ENCODE measurements at places on chromosomes 2 and 18.

DNA sequence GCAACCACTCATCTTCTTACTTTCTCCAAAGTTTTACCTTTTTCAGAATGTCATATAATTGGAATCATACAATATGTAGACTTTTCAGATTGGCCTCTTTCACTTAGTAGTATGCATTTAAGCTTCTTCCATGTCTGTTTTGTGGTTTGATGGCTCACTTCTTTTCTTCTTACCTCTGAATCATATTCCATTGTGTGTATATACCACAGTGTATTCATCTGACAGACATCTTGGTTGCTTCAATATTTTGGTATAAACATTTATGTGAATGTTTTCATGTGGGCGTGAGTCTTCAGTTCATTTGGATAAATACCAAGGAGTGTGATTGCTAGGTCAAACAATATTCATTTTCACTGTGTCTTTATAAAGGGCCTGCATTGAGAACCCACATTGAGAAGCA lies 136.1 kb upstream of the NOSTRIN start:
- no peak for DNase-seq

DNA sequence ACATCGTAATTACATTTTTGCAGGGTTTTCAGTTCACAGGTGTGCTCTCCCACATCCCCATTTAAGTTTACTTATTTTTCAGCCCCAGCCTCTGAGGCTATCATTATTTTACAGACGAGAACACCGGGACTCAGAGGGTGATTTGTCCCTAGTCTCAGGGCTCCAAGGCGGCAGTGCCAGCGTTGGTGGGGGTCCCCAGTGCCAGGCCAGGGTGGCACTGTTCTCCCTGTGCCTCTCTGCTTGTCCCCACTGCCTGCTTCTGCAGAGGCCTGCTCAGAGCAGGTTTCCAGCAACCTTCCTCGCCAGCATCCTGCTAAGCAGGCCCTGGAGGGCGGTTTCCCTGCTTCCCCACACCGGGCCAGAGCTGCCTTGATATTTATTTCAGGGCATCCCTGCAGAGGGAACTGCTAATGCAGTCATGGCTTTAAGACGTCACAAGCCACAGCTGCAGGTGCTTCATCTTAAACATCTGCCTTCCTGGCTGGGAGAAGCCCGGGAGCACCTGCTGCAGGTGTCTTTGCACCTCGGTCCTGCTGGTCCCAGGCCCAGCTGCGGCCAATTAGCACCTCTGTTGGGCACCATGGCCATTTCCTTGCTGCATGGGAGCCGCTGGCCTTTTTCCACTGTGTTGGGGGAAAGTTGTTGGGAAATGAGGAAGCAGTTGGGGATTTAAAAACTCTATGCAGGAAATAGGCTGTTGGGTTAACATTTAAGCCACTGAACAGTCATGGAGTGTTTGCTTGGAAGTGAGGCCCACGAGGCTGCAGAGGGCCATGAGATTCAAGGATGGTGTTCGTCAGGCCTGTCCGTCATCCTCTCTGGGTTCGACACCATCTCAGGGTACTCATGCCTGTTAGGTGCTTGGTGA lies 22.8 kb downstream of the HPCAL1 start:
- no peak for DNase-seq

DNA sequence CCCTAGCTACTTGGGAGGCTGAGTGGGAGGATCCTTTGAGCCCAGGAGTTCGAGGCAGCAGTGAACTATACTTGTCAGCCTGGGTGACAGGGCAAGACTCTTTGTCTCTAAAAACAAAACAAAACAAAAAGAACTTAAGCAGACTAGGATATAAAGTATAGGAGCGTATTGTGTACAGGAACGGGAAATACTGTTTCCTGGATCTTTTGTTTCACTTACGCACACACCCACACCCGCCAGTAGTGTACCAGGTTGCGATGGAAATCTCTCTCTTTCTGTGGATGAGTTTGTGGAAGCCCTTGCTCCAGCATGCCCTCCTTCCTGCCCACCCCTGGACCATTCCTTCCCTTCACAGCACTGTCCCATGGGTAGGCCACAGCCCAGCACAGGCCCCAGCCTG lies 136.3 kb downstream of the RPIA start:
- no peak for DNase-seq

GRCh38 chr2:42622943-42623676 lies 54.7 kb downstream of the MTA3 start:
- no peak for DNase-seq

GRCh38 chr2:225040856-225041206 lies 1.4 kb downstream of the DOCK10 start:
- DNase-seq, result no peak

GRCh38 chr18:24189007-24189528 lies 50.2 kb downstream of the CABYR start:
- DNase-seq, result no peak

DNA sequence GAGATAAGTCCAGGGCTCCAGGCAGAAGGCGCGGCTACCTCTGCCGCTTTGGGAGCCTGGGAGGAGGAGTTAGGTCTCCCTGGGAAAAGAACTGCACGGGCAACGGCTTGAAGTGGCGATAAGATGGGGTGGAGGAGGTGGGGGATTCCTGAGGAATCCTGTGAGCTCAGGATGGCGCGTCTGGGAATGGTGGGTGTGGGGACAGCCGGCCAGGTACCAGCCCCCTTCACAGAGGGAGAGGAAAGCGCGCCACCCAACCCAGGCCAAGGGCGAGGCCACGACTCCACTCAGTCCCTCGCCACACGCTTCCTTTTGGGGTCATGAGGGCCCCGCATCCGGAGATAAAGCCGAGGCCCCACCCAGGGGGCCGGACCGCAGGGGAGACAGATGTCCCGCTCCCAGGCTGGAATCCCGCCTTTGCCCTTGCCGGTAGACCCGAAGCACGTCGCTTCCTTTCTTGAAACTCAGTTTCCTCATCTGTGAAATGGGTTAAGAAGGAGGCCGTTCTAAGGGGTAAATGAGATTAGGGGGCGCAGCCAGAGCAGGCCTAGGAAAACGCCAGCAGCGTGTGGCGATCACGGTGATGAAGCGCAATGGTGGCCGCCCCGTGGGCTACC lies 1.7 kb upstream of the CTDSP1 start:
- DNase-seq, result peak; percentile 69

DNA sequence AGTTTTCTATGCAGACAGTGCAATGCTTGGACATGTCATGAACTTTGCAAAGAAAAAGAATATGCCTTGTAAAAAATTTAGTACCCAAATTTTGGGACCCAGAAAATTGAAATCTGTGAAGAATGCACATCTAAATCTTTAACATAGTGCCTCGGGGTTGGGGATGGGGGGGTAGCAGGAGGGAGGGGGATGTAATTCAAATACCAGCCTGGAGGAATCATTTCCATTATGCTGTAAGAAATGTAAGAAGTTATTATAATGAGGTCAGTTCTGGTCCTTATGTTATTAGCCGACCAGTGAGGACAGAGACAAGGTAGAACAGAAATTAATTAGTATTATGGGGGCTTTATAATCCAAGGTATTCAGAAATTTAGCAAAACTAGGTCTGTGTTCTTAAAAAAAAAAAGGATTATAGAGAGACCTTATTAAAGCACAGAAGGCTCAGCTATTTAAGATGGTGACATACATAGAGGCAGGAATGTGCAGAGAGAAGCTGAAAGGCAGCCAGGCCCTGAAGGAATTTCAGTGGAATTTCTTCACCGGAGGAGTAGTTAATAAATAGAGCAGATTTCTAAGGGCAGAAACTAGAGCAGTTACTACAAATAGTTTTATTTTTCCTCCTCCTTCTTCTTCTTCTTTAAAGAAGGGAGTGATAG lies 89.0 kb upstream of the RBMS1 start:
- DNase-seq, result no peak

GRCh38 chr18:48621815-48622555 lies 83.2 kb downstream of the CTIF start:
- DNase-seq, result no peak

DNA sequence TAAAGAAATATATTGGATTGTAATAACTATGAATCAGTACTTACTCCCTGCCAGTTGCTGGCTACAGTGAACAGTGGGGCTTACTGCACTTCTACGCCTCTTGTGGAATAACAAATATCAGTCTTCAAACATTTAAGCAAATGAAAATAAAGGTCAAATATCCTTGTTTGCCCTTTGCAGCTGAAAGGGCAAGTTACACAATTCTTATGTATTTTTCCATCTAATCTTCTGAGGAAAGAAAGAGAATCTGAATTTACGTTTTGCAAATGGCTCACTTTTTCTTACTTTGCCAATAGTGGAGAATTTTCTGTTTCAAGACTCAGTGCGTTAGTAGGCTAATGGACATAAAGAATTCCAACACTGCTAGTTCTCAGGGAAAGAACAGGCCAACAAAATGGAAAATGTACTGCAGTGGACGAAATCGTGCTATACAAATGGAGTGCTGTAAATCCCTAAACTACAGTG lies 157.2 kb upstream of the TMEM200C start:
- no peak for DNase-seq
